ENCODE measurements at places on chromosomes 11 and 22.

GRCh38 chr11:59173964-59174663 is 2.2 kb downstream of the DTX4 start:
- DNase-seq, result no peak

DNA sequence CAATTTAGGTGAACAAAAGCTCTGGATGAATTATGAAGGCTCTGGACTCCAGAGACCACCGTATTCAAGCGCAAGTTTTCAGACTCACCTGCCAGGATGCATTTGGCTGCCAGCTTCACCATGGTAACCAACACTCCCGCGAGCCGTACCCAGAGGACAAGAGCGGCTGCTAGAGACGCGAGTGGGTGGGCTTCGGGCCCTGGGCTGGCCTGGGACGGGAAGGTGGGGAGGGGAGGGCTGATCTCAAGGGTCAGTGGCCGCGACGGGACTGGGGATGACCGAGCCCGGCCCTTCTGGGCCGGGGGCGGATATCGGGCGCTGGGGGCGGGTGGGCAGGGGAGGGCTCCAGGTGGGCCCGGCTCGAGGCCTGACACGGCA is 344 bp downstream of the IFT27 start:
- DNase-seq, result peak; percentile 12

DNA sequence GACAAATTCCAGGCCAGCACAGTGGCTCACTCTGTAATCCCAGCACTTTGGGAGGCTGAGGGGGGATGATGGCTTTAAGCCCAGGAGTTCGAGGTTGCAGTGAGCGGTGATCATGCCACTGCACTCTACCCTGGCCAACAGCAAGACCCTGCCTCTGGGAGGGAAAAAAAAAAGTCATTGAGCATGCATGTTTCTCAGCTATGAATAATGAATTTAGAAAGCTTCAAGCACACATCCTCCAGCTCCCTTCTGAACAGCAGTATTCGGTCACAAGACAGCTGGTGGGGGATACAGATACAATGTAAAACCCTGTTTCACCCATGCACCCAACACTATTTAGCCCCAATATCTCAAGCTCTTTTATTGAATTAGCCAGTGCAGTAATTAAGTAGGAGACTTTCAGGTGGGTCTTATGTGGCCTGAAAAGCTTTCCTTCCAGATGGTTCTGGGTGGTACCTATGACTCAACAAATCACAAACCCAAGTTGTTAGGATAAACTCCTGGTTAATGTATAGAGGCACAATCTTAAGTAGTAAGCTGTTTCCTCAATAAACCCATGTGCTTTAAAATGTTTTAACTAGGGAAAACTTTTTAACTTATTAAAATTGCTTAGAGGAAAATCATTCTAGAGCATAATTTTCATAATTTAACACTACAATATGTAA is 13.4 kb downstream of the PRDM10 start:
- DNase-seq, result no peak

DNA sequence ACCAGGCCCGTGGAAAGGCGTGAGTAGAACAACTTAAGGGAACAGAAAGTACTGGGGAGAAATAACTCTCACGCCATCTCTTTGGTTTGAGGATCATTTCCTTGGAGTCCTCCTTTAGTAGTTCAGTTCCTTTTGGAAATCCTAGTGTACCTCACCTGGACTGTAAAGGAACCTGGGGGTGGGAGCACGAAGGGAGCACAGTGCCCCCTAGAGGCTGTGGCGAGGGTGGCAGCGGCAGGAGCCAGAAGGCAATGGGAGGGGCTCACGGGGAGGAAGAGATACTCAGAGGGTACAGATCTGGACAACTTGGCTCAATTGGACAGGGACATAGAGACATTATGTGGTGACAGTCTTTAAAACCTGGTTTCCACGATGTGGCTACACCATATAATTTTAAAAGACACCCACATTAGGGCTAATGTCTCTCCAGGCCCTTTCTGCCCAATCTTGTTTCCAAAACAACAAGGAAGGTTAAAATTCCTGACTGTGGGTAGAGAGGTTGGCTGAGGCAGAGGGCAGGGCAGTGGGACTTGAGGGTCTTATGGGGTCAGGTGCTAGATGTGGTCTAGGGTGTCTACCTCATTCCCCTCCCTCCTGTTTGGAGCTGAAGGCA is 87.0 kb downstream of the CSNK2A3 start:
- DNase-seq, result peak; percentile 7

Measured in astrocyte of the spinal cord (primary cell).